Pericardium fibroblast (primary cell): ENCODE measurements at places on chromosomes 2 and 18. TPM values are rescaled to one million over a fixed set of nuclear protein-coding genes. Genes with fewer than 3 reads are reported as not detected.

Gene WNT10A
- not detected in 2 replicates for total RNA-seq

Gene PNO1
- total RNA-seq: 7.3 and 19.0 TPM in 2 replicates

Gene SCYGR4
- total RNA-seq: not detected in 2 replicates

Gene PLEK
- not detected in 2 replicates for total RNA-seq

Gene MAP3K19
- total RNA-seq: not detected in 2 replicates

Gene DSG3
- total RNA-seq: not detected in 2 replicates

Gene ANTXR1
- 81.8 and 131 TPM in 2 replicates for total RNA-seq

Gene TRPM8
- total RNA-seq: 0.17 TPM in 1 of 2 replicates, not detected in the other

Gene CYP27A1
- total RNA-seq: 3.7 and 5.6 TPM in 2 replicates

Gene PDE1A
- total RNA-seq: 20.9 and 90.7 TPM in 2 replicates

Gene SDC1
- 1.8 and 4.0 TPM in 2 replicates for total RNA-seq

Gene DIS3L2
- 9.4 and 14.9 TPM in 2 replicates for total RNA-seq

Gene OSR1
- total RNA-seq: 121 and 179 TPM in 2 replicates

Gene ABCG5
- 0.17 TPM in 1 of 2 replicates, not detected in the other for total RNA-seq

Gene EGR4
- not detected in 2 replicates for total RNA-seq

Gene SNRNP27
- 22.2 and 41.2 TPM in 2 replicates for total RNA-seq

Gene DYNAP
- total RNA-seq: not detected in 2 replicates

Gene ADRA2B
- total RNA-seq: under 0.01 TPM in 1 of 2 replicates, not detected in the other

Gene COL4A3
- 0.47 TPM in 1 of 2 replicates, not detected in the other for total RNA-seq

Gene PREB
- total RNA-seq: 40.9 and 59.7 TPM in 2 replicates

Gene ANKRD30B
- not detected in 2 replicates for total RNA-seq

Gene SNTG2
- not detected in 2 replicates for total RNA-seq

Gene CYRIA
- 0.23 and 0.51 TPM in 2 replicates for total RNA-seq

Gene SEPTIN10
- 42.7 and 63.4 TPM in 2 replicates for total RNA-seq

Gene COLEC11
- total RNA-seq: 1.4 and 8.9 TPM in 2 replicates

Gene DSG1
- not detected in 2 replicates for total RNA-seq

Gene BOK
- 39.5 and 79.9 TPM in 2 replicates for total RNA-seq

Gene ARMC9
- 21.1 and 28.0 TPM in 2 replicates for total RNA-seq

Gene DNAH6
- total RNA-seq: under 0.01 TPM in 1 of 2 replicates, not detected in the other

Gene CDH20
- 0.43 and 2.9 TPM in 2 replicates for total RNA-seq

Gene EFHD1
- total RNA-seq: 0.26 and 1.1 TPM in 2 replicates

Gene TNFRSF11A
- total RNA-seq: 0.23 and 0.34 TPM in 2 replicates

Gene TRIM43
- not detected in 2 replicates for total RNA-seq

Gene GREB1L
- 1.3 and 11.2 TPM in 2 replicates for total RNA-seq

Gene CCDC121
- 2.6 and 4.2 TPM in 2 replicates for total RNA-seq
